ENCODE measurements at places on chromosomes 7 and 10. TPM values are rescaled to one million over a fixed set of nuclear protein-coding genes. Genes with fewer than 3 reads are reported as not detected.

- no peaks in the 10 kb centered on the region for H3K36me3 ChIP-seq
- H3K27me3 ChIP-seq: no peaks in the 10 kb centered on the region
- H3K27ac ChIP-seq: no peak overlapping the region
- no peaks in the 10 kb centered on the region for H3K4me1 ChIP-seq
- no peak for DNase-seq
Measured at GRCh38 chr7:114590298-114590697, 175.7 kb downstream of the FOXP2 start.

DNA sequence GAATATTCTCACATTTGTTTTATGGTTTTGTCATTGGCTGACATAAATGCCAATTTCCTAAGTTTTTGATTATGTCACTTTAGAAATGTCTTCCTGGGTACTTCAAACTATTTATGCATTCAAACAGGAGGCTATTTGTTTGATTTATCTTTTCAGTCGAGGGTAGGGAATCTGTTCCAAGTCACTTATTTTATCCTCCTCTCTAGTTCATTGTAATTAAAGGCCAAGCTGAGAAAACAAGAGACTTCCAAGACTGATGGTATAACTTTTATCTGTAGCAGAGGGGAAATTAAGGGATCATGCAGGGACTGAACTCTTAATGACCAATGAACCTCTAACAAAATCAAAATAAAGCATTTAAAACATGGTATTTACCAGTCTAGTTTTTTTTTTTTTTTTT lies 968.4 kb downstream of the SORCS3 start:
- no peaks in the 10 kb centered on the region for H3K36me3 ChIP-seq
- H3K4me1 ChIP-seq: no peaks in the 10 kb centered on the region
- no peak overlapping the region for H3K4me3 ChIP-seq
- H3K27me3 ChIP-seq: no peaks in the 10 kb centered on the region
- no peak overlapping the region for H3K27ac ChIP-seq
- DNase-seq: no peak

GRCh38 chr10:121812031-121812430 lies 115.8 kb downstream of the ATE1 start:
- no peak for DNase-seq
- H3K27ac ChIP-seq: no peak overlapping the region
- peaks cover 2% of the 10 kb centered on the region for H3K36me3 ChIP-seq
- no peak overlapping the region for H3K4me3 ChIP-seq

GRCh38 chr7:92880212-92881090 lies 44.1 kb upstream of the CDK6 start:
- H3K27ac ChIP-seq: no peak overlapping the region
- H3K4me3 ChIP-seq: no peak overlapping the region
- H3K4me1 ChIP-seq: no peaks in the 10 kb centered on the region
- H3K36me3 ChIP-seq: no peaks in the 10 kb centered on the region

GRCh38 chr7:150389532-150389816 lies 10.3 kb downstream of the ZNF775 start:
- H3K4me1 ChIP-seq: peaks cover under 1% of the 10 kb centered on the region
- no peak for DNase-seq
- H3K36me3 ChIP-seq: peaks cover 6% of the 10 kb centered on the region
- H3K4me3 ChIP-seq: no peak overlapping the region

ADIRF gene
- total RNA-seq: 1.4 TPM

HIPK2 gene
- total RNA-seq: 125 TPM

GRCh38 chr10:14547816-14548215 lies 217.1 kb upstream of the FRMD4A start:
- no peaks in the 10 kb centered on the region for H3K36me3 ChIP-seq
- H3K27me3 ChIP-seq: no peaks in the 10 kb centered on the region
- DNase-seq: peak; percentile 73
- peaks cover 6% of the 10 kb centered on the region for H3K4me1 ChIP-seq
- no peak overlapping the region for H3K4me3 ChIP-seq

- no peaks in the 10 kb centered on the region for H3K4me1 ChIP-seq
- no peaks in the 10 kb centered on the region for H3K27me3 ChIP-seq
- peak; percentile 22 for DNase-seq
Measured at GRCh38 chr10:86658261-86658741, 4.0 kb downstream of the OPN4 start.

GRCh38 chr10:131849591-131850382 lies 51.0 kb upstream of the PPP2R2D start:
- no peaks in the 10 kb centered on the region for H3K27me3 ChIP-seq
- no peaks in the 10 kb centered on the region for H3K36me3 ChIP-seq
- DNase-seq: peak; percentile 38
- H3K4me3 ChIP-seq: no peak overlapping the region
- H3K27ac ChIP-seq: no peak overlapping the region
- H3K4me1 ChIP-seq: no peaks in the 10 kb centered on the region

DNA sequence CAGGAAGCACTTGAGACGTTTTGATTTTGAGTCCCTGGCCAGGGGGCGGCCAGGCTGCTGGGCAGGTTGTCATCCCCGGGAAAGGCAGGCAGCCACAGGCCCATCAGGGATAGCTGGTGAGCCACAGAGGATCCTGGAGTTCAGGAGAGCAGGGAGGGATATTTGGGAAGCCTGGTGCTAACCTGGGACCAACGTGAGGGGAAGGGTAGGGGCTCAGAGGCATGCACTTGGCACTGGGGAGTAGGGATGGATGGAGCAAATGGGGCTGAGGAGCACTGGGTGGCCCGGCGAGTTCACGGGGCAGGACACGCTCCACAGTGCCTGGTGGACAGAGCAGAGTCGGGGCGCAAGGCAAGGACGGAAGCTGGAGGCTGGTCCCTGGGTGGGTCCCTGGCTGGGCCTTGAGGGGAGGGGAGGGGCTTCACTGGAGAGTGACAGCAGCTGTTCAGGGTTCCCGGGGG lies 30.2 kb downstream of the LRRC27 start:
- no peak overlapping the region for H3K27ac ChIP-seq
- H3K4me1 ChIP-seq: no peaks in the 10 kb centered on the region
- H3K27me3 ChIP-seq: no peaks in the 10 kb centered on the region
- DNase-seq: no peak

IFT22 gene
- total RNA-seq: 39.0 TPM

NPC1L1 gene
- total RNA-seq: 2.0 TPM

GRCh38 chr10:125964558-125964957 lies 68.2 kb downstream of the FANK1 start:
- H3K27ac ChIP-seq: no peak overlapping the region
- H3K36me3 ChIP-seq: no peaks in the 10 kb centered on the region
- H3K4me1 ChIP-seq: no peaks in the 10 kb centered on the region
- no peaks in the 10 kb centered on the region for H3K27me3 ChIP-seq

DNA sequence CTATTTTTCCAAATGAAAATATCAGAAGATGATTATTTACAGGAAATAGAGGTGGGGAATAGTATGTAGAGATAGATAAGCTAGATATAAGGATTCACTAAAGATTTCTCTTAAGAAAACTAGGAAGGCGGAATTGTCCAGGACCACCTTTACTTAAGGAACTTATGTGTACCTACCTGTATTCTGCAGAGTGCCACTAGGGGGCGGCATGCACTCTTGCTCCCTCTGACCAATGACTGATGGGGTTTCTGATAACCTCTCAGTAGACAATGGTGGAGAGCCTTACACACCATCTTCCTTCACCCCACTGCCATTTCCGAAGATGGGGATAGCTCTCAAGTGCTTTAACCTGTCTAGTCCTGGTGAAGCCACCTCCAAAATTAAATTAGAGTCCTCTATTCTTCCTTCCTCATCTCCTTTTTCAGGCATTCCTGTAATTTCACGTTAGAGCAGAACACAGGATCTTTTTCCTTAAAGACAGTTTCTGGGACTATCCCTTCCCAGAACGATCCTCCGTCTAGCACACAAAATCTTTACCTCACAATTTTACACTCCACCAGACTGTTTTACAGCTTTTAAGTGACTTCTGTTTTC lies 453.1 kb downstream of the SORCS1 start:
- H3K36me3 ChIP-seq: peaks cover 25% of the 10 kb centered on the region
- peak; percentile 89 for DNase-seq
- no peak overlapping the region for H3K4me3 ChIP-seq
- H3K27me3 ChIP-seq: no peaks in the 10 kb centered on the region
- H3K27ac ChIP-seq: no peak overlapping the region

- no peak overlapping the region for H3K27ac ChIP-seq
- no peaks in the 10 kb centered on the region for H3K27me3 ChIP-seq
- DNase-seq: no peak
- no peaks in the 10 kb centered on the region for H3K4me1 ChIP-seq
- no peak overlapping the region for H3K4me3 ChIP-seq
- H3K36me3 ChIP-seq: no peaks in the 10 kb centered on the region
Measured at GRCh38 chr10:75486591-75486990, 55.2 kb downstream of the LRMDA start.

DNA sequence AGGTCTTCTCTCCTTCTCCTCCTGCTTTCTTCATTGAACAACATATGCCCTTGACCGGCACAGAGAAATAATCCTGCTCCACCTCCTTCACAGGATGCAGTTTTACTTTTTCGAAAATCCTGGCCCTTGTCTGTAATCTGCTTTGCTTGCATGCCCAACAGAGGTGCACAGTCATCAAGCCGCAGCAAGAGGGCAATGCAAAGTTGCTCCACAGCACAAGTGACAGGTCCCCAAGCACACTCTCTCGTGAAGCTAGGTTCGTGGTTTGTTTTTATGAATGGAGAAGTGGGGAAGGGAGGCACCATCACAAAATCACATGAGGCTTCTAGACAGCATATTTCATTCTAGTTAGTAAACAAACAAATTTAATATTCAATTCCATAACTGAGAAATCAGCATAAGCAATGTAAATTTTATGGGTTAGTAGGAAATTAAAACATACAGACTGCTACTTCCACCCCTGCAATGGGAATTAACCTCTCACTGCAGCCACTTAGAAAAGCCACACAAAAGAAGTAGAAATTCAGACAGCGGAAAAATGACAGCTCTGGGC lies 178.8 kb downstream of the TPK1 start:
- H3K4me3 ChIP-seq: no peak overlapping the region
- DNase-seq: peak; percentile 59
- H3K4me1 ChIP-seq: no peaks in the 10 kb centered on the region
- H3K27me3 ChIP-seq: no peaks in the 10 kb centered on the region
- H3K27ac ChIP-seq: no peak overlapping the region

GRCh38 chr10:73246322-73246645 lies 771 bp downstream of the DNAJC9 start:
- peaks cover 5% of the 10 kb centered on the region for H3K4me1 ChIP-seq
- no peaks in the 10 kb centered on the region for H3K27me3 ChIP-seq
- peak overlapping the region; percentile 96 for H3K4me3 ChIP-seq
- no peak for DNase-seq
- H3K27ac ChIP-seq: peak overlapping the region; percentile 96
- peaks cover 62% of the 10 kb centered on the region for H3K36me3 ChIP-seq

DNA sequence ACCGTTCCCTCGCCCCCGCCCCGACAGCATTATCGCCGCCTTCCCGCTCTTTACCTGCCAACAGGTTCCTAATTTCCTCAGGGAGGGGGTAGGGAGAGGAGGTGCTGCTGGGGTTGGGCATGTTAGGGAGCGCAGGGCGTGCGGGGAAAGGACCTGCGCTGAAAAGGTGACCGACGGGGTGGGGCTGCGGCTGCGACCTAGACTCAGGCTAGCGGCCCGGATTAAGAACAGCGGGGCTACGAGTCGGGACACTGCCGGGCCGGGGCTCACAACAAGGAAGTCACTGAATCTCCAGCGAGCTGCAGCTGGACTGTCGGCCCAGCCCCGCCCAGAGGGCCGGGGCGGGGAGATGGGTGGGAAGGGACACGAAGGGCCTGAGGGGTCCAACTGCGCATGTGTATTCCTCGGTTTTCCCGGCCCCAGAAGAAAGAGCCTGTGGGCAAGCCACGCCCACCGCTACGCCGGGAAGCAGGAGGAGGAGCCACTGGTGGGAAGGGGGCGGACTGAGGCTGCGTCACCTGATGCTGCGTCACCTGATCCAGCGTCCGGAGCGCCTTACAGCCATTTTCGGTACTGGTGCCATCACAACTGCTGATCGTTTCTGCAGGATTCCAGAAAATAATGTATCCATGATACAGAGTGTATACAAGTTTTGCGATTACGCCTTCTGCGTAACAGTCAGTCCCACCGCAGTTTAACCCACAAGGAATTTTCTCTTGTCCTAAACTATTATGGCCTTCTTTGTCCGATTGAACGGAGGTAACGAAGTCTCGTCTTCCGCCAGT lies at the start of gene SKAP2:
Gene SKAP2 (minus strand): TSS at position 282 of the 785 bp plus-strand sequence. CDS start 161 bp downstream, at position 121.
- peak; percentile 99 for DNase-seq
- no peaks in the 10 kb centered on the region for H3K36me3 ChIP-seq
- H3K4me1 ChIP-seq: no peaks in the 10 kb centered on the region
- H3K27me3 ChIP-seq: peaks cover 53% of the 10 kb centered on the region
- H3K27ac ChIP-seq: peak within 1 kb of the TSS; percentile 39

ADK gene
- 22.3 TPM for total RNA-seq

- peaks cover 14% of the 10 kb centered on the region for H3K27me3 ChIP-seq
- peak; percentile 93 for DNase-seq
- H3K4me3 ChIP-seq: peak overlapping the region; percentile 94
- H3K4me1 ChIP-seq: peaks cover 10% of the 10 kb centered on the region
- H3K27ac ChIP-seq: no peak overlapping the region
Measured at GRCh38 chr10:102419269-102420180, 940 bp upstream of the PSD start.

- no peaks in the 10 kb centered on the region for H3K4me1 ChIP-seq
- no peak overlapping the region for H3K27ac ChIP-seq
Measured at GRCh38 chr10:128147669-128148068, 21.4 kb upstream of the MKI67 start.

DNA sequence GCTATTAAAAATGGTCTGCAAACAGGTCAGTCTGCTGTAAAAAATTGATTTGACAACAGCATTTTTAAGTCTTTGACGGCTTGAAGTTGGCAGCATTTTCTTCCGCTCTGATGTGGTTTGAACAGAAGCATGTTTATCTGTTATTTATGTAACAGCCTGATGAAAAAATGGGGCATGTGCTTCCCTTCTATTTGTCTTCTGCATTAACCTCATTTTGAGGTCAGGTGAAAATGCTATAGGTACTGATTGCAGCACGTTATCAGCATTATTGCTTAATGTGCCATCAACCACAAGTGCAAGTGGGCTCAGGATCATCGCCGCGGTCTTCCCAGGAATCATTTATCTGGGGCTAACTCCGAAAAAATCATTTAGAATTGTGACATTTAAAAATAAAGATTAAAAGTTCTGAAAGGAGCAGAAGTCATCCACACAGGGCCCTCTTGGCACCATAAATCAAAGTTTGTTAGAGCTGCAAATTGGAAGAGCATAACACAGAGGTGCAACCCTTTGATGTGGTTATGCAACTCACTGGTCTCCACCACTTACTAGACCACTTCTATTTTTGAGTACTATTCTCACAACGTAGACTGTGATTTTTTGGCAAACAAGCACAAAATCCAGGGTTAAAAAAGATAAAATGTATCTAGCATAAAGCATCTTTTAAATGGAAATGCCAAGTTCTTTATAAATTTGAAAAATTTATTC lies 307.7 kb downstream of the MDFIC start:
- no peak for DNase-seq
- H3K36me3 ChIP-seq: no peaks in the 10 kb centered on the region
- H3K4me1 ChIP-seq: no peaks in the 10 kb centered on the region

SEMA4G gene
- 36.6 TPM for total RNA-seq

ACTR3C gene
- total RNA-seq: 0.92 TPM

DNA sequence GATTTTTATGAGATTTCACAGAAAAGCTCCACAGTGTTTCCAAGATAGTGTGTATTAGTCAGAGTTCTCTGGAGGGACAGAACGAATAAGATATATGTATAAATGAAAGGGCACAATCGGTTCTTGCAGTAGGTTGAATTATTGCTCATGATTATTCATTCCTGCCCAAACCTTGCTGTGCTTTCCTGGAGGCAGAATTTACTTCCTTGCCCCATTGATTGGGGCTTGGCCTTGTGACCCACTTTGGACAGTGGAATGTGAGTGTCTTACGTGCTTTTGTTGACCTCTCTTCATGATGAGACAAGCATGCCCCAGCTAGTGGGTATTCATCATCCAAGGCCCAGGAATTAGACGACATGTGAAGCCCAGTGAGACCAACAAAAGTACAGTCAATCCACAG lies 53.0 kb upstream of the ABCB5 start:
- no peaks in the 10 kb centered on the region for H3K27me3 ChIP-seq
- no peak overlapping the region for H3K4me3 ChIP-seq
- no peaks in the 10 kb centered on the region for H3K4me1 ChIP-seq
- no peaks in the 10 kb centered on the region for H3K36me3 ChIP-seq

LIPK gene
- not detected for total RNA-seq

KAT6B gene
- total RNA-seq: 28.4 TPM

Measured in endodermal cell (in vitro differentiated cells).